ENCODE measurements at places on chromosomes 7 and 10.

GRCh38 chr7:48505051-48505450, 333.8 kb downstream of the ABCA13 start:
- no peak for DNase-seq

GRCh38 chr7:135980012-135980551, 2.9 kb upstream of the MTPN start:
- no peak for DNase-seq

DNA sequence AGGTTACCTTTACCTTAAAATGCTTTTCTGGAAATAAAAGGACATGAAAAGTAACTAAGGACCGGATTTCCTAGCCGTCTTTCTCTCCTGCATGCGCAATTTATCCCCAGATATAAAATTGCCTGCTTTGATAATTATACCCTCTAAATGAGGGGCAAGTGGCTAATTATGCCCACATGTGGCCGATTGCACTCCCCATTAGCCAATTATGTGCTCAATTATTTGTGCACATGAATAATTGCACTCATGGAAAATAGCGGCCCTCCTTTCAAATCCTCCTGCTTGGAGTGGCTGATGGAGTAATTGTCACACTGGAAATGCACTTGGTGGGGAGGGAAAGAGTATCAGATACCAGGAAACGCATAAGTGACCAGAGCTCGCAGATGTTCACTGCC, 66.4 kb upstream of the ATRNL1 start:
- DNase-seq, result no peak

DNA sequence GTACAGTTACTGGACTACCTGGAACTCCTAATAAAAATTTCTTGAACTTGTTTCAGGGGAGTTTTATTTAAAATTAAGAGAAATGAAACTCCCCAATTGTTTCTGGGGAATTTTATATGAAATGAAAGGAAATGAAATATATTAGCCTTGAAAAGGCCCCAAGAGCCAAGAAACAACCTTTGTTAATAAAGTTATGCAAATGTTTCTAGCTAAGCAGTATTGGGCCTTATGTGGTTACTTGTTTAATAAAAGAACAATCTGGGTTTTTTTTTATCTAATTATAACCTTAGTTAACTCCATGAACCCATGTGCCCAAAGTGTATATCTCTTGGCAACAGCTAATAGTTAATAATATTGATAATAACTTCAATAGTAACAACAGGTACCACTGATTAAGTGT, 222.8 kb downstream of the EXOC4 start:
- no peak for DNase-seq

DNA sequence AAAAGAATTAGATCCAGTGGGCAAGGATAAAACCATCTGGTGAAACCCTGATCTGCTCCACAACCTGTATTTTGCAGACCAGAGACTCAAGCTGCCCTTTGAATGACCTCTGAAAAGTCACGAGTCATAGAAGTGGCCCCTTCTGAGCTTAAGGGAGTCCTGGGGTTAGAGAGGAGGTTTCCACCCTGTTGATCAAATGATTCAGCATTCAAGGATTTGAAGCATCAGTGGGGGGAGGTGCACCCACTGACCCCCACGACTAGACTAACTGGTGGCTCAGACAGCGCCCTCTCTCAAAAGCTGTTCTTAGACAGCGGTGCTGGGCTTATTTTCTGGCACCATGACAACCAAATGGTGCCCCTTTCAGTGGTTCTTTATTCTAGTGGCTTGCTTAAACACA, 44.3 kb downstream of the PLCE1 start:
- no peak for DNase-seq

- DNase-seq, result peak; percentile 65
These were observed 10.5 kb downstream of the TMEM273 start for GRCh38 chr10:49177391-49178355.

DNA sequence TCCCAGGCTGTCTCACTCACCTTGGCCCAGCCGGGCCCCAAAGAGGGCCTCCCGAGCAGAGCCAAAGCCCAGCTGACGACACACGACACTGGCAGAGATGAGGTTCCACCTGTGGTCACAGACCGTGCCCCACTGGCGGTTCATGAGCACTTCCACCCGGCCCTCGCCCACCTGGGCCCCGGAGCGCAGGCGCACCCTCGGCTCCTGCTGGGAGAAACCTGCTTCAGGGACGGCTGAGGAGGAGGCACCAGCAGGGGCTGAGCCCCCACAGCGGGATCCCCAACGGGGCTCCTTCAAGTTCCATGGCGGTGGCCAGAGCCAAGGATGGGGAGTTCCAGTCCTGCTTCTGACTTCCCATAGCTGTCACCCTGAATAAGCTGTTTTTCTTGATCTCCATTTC, 10.0 kb downstream of the LOXL4 start:
- DNase-seq, result no peak

- no peak for DNase-seq
These were observed at the start of gene SYNPO2L for GRCh38 chr10:73655990-73656298. TSS of gene SYNPO2L (minus strand) at chr10:73656029. CDS start at chr10:73655922, 107 bp downstream.

- DNase-seq, result peak; percentile 43
These were observed 23.8 kb downstream of the PFKP start for GRCh38 chr10:3090914-3091787.

GRCh38 chr7:147509035-147509501, 1081.5 kb upstream of the C7orf33 start:
- DNase-seq, result no peak

DNA sequence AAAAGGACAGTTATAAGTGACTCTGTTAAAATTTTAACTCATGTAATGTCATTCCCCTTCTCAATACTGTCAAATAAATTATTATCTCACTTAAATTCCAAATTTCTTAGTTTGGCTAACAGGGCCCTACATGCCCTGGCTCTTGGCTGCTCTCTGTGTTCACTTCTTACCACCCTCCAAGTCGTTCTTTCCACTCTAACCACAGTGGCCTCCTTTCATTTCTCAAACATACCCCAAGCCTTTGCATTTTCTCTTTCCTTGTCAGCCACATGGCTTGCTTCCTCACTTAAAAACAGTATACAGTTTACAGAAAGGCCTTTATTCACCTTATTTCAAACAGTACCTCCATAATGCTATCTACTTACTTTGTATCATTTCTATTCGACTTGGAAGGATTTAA, 737.1 kb upstream of the ZWINT start:
- no peak for DNase-seq

DNA sequence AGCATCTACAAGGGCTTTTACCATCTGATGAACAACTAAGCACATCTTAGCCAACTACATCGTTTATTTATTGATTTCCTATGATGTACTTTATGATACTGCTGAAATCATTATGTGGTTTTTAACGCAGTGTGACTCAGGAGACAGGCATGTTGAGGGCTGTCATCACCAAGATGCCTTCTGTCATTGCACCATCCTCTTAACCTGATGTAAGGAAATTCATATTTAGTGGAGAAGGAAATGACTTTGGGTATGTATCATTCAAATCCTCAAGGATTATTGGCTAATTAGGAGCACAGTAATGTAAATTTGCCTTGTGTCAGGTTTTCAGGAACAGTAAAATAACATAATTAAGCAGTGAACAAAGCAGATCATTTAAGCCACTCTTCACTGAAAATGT, 138.5 kb upstream of the MGMT start:
- DNase-seq, result no peak

GRCh38 chr7:232410-233248, 40.3 kb downstream of the FAM20C start:
- no peak for DNase-seq

DNA sequence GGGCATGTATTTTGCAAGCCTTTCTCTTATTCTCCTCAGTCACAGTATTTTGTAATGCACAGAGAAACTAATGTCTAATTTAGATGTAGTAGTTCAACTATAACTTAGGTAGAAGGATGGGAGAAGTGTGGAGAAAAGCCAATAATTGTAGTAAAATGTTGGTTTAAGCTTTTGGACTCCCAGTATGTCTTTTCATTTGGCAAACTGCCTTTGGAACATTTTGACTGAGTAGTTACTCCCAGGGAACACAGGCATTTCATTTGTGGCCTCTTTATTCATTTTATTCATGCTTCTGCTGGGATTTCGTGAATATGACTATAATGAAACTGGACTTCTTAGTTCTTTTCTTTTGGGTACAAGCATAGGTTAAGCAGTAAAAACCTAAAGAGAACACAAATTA, 79.0 kb downstream of the EXOC4 start:
- DNase-seq, result no peak

DNA sequence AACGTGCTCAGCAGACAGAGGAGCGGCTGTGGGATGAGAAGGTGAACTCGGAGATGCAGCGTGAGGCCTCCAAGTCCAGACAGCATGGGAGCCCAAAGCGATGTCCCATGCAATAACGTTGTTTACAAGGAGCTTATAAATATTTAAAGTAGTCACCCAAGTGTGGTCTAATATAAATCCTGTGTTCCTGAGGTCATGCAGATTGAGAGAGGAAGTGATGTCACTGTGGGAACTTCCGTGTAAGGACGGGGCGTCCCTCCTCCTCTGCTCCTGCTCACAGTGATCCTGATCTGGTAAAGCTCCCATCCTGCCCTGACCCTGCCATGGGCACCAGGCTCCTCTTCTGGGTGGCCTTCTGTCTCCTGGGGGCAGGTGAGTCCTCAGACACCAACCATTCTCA, 94.7 kb upstream of the PRSS58 start:
- DNase-seq, result no peak

DNA sequence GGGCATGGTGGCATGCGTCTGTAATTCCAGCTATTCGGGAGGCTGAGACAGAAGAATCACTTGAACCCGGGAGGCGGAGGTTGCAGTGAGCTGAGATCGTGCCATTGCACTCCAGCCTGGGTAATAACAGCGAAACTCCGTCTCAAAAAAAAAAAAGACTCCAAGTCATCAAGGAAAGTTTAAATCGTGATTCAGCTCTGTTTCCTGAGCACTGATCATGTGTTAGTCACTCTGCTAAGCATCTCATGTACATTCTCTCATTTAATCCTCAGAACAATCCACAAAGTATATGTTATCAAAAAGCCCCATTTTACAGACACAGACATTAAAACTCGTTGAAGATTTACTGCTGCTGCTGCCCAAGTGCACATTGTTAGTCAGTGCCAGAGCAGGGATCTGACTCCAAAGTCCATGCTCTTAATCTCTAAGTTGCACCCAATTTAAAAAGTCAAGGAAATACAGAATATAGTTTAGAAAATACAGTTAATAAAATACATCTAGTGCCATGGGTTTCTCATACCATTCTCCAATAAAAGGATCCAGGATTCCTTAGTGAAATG, 6.2 kb downstream of the PIK3AP1 start:
- no peak for DNase-seq

- DNase-seq, result no peak
These were observed 15.3 kb upstream of the PRKAR2B start for GRCh38 chr7:107029061-107029763.

DNA sequence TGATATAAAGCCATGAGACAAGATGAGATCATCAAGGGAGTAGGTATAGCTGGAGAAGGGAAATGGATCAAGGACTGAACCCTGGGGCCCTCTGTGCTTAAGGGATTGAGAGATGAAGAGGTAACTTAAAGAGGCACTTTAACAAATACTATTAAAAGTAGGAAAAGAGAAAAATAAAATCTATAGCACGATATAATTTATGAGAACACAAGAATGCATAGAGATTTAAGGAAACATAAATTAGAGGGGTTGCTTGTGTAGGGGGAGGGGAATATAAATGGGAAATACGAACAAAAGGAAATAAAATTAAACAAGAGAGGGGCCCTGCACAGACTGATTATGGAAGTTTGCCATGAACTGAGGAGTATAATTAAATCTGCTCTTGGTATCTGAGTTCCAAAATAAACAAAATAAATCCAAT, 15.6 kb upstream of the LRRC17 start:
- DNase-seq, result no peak

GRCh38 chr10:90872648-90873020, 860 bp downstream of the RPP30 start:
- DNase-seq, result no peak

GRCh38 chr7:94655848-94656657, at the start of gene SGCE:
TSS of gene SGCE (minus strand) at chr7:94656133. CDS start at chr7:94656098, 35 bp downstream.
- peak; percentile 45 for DNase-seq

DNA sequence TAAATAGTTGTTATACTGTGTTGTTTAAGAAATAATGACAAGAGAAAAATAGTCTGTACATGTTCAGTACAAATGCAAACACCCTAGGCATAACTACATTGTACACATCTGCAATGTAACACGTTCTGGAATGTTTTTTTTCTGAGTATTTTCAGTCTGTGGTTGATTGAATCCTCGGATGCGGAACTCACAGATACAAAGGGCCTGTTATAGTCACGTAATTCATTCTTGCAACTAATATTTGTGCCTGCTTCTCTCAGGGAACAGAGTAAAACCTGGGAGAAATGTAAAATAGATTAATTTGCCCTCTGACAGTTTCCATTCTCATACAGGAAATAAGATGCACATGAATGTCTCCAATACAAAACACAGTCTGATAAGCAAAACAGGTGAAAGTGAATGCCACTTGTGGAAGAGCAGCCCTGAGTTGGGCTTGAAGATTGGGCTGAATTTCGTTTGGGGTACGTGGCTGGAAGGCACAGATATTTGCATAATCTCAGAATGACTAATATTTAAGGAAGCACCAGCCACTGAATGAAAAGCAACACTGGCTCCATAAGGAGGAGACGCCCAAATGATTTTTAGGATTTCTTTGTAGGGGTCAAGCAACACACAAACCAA, 19.1 kb downstream of the DENND2A start:
- DNase-seq, result no peak

- no peak for DNase-seq
These were observed at the start of gene DEPP1 for GRCh38 chr10:44978570-44979280. TSS of gene DEPP1 (minus strand) at chr10:44978809. CDS start at chr10:44978030, 779 bp downstream.
